DND-41 (cell line): ENCODE measurements at places on chromosomes 12 and 14.
A peak's percentile ranks its signal among the peaks of the same experiment; 100 is the strongest.

DNA sequence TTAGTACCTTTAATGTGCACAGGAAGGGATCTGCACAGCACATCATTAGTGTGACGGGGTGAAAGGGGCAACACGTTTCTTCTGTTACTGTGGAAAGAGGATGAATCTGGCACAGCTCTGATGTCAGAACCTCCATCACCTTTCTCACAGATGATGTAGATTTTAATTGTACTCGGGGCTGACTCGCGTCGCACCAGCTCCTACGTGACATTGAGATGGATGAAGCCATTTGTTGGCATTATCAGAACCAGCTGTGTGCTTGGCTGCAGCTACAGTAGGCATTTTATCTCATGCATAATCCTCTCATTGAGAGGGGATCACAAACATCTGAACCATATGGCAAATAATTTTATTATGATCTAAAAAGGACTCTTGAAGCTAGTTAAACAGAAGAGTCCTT lies 173.6 kb downstream of the PDZRN4 start:
- DNase-seq = no peak
- no peak overlapping the region for H3K27ac ChIP-seq
- H3K4me3 ChIP-seq = no peak overlapping the region

- H3K27me3 ChIP-seq = no peaks in the 10 kb centered on the region
- H3K36me3 ChIP-seq = peaks cover 13% of the 10 kb centered on the region; the same call in 1 of the 2 replicates
- no peak overlapping the region for H3K27ac ChIP-seq
- no peak overlapping the region for H3K4me3 ChIP-seq
These were observed 84.5 kb upstream of the POC1B start for GRCh38 chr12:89610366-89610765.

GRCh38 chr12:130481392-130481879 lies 143.7 kb downstream of the PIWIL1 start:
- no peaks in the 10 kb centered on the region for H3K36me3 ChIP-seq
- no peak overlapping the region for H3K4me3 ChIP-seq
- H3K4me1 ChIP-seq = no peaks in the 10 kb centered on the region
- no peak for DNase-seq
- H3K27ac ChIP-seq = no peak overlapping the region

- no peak overlapping the region for H3K27ac ChIP-seq
- H3K4me1 ChIP-seq = peaks cover 5% of the 10 kb centered on the region; the same call in 1 of the 2 replicates
- no peaks in the 10 kb centered on the region for H3K36me3 ChIP-seq
- peaks cover 21% of the 10 kb centered on the region for H3K27me3 ChIP-seq
- DNase-seq = no peak
These were observed 516 bp downstream of the NINJ2 start for GRCh38 chr12:662566-663292.

DNA sequence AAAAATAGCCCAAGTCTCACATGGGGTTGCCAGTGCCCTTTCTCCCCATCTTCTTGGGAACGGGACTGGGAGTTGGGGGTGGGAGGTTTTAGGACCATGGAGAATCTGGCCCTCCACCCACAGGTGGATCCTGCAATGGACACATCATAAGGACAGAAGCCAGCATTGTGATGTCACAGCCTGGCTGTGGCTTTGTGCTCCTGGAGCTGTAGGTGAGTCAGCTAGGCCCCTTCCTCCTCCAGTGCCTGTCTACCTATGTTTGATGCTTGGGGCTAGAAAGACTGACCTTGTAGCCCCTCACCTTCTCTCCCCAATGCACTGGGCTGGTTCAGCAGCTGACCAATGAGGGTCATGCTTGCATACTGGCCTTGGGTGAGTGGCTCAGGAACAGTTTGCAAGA lies at the start of gene CCDC197:
CCDC197 (plus strand) TSS at position 220 of the 400 bp plus-strand sequence. CDS start 831 bp downstream, outside the sequence.
- H3K27me3 ChIP-seq = peaks cover 10% of the 10 kb centered on the region
- DNase-seq = no peak
- no peaks in the 10 kb centered on the region for H3K4me1 ChIP-seq
- H3K27ac ChIP-seq = no peak within 1 kb of the TSS
- H3K4me3 ChIP-seq = no peak within 1 kb of the TSS

GRCh38 chr12:132582582-132583410 lies 27.6 kb downstream of the LRCOL1 start:
- H3K4me1 ChIP-seq = no peaks in the 10 kb centered on the region
- no peak overlapping the region for H3K27ac ChIP-seq
- DNase-seq = no peak
- H3K4me3 ChIP-seq = no peak overlapping the region
- no peaks in the 10 kb centered on the region for H3K27me3 ChIP-seq

DNA sequence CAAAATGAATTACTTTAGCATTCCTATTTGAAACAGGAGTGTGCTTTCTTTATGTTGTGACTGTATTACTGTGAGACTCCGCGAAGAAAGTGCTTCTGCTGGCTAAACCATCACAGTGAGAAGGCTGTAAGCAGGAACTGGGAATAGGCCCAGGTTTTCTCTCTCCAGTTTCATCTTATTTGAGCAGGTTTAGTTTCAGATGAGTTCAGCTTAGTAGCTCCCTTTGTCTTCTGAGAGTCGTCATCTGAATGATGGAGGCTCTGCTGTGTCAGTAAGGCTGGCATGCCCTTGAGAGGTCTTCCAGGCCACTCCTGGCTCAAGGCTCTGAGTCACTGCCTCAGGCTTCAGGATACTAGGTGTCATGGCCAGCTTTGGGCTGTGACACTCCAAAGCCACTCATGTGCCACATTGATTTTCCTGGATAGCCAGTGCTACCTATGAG lies 205.6 kb upstream of the RGS6 start:
- H3K27ac ChIP-seq = no peak overlapping the region
- H3K27me3 ChIP-seq = no peaks in the 10 kb centered on the region
- peaks cover 81% of the 10 kb centered on the region for H3K36me3 ChIP-seq
- DNase-seq = no peak

DNA sequence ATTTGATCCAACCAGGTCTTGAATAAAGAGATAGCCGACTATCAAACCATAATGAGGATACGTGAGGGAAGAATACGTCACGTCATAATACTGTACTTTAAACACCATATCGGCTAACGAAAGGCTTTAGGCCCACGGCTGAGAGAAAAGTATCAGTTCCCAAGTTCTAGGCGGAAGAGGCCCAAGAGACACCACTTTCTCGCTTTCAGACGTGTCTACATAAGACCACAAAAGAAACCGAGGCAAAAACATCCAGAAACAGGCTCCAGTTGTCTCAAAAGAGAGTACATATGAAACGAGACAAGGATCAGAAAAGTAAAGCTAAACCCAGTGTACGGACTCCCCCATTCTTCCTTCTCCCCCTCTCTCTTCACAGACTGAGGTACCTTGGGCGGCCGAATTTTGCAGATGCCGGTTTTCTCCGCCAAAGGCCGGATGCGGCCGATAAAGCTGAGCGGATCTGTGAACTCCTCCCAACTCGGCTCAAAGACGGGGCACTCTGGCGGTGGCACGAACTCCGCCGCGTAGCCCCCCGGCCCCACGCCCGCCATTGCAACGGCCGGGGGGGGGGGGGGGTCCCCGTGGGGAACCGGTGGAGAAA lies 479 bp downstream of the KDM5A start:
- H3K27me3 ChIP-seq = no peaks in the 10 kb centered on the region
- peaks cover 21% of the 10 kb centered on the region for H3K36me3 ChIP-seq
- peak; percentile 15 for DNase-seq
- peak overlapping the region; percentile 78 for H3K4me3 ChIP-seq
- peaks cover 42% of the 10 kb centered on the region for H3K4me1 ChIP-seq

- H3K4me1 ChIP-seq = peaks cover 100% of the 10 kb centered on the region
- H3K4me3 ChIP-seq = no peak overlapping the region
- H3K27ac ChIP-seq = peak overlapping the region; percentile 95
- DNase-seq = peak; percentile 41
- no peaks in the 10 kb centered on the region for H3K27me3 ChIP-seq
- H3K36me3 ChIP-seq = peaks cover 66% of the 10 kb centered on the region
These were observed 9.0 kb downstream of the ARHGDIB start for GRCh38 chr12:14952299-14952921.

DNA sequence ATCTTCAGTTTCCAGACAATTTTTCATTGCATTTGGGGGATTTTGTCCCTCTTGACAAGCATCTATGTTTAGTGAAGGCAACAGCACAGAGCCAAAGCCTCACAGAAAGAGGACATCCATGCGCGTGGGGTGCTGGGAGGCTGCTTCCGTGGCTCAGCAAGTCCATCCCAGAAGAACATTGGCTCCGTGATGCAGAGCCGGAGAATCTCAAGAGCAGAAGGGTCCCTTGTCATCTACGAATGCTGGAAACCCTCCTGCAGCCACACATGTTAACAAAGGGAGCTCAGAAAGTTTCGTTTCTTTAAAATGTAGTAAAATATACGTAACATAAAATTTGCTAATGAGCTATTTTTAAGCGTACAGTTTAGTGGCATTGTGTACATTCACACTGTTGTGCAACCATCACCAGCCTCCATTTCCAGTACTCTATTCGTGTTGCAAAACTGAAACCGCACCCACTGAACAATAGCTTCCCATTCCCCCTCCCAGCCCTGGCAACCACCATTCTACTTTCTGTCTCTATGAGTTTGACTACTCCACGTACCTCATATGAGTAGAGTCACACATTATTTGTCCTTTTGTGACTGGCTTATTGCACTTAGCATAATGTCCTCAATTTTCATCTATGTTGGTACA lies 185.9 kb downstream of the TTC7B start:
- no peaks in the 10 kb centered on the region for H3K27me3 ChIP-seq
- no peaks in the 10 kb centered on the region for H3K36me3 ChIP-seq
- peaks cover 2% of the 10 kb centered on the region; the same call in 1 of the 2 replicates for H3K4me1 ChIP-seq
- no peak overlapping the region for H3K4me3 ChIP-seq

- no peak overlapping the region for H3K4me3 ChIP-seq
- no peaks in the 10 kb centered on the region for H3K36me3 ChIP-seq
- no peak for DNase-seq
- H3K27me3 ChIP-seq = no peaks in the 10 kb centered on the region
- no peaks in the 10 kb centered on the region for H3K4me1 ChIP-seq
These were observed 240.3 kb upstream of the PDZRN4 start for GRCh38 chr12:40947797-40948196.

- H3K27ac ChIP-seq = no peak overlapping the region
- H3K36me3 ChIP-seq = no peaks in the 10 kb centered on the region
- H3K27me3 ChIP-seq = no peaks in the 10 kb centered on the region
These were observed 1765.0 kb upstream of the FLRT2 start for GRCh38 chr14:83764656-83765599.

GRCh38 chr12:101407049-101407435 lies 530 bp downstream of the ARL1 start:
- H3K27ac ChIP-seq = peak overlapping the region; percentile 98
- peaks cover 29% of the 10 kb centered on the region for H3K4me1 ChIP-seq
- peaks cover 14% of the 10 kb centered on the region for H3K36me3 ChIP-seq
- H3K27me3 ChIP-seq = no peaks in the 10 kb centered on the region
- DNase-seq = no peak

DNA sequence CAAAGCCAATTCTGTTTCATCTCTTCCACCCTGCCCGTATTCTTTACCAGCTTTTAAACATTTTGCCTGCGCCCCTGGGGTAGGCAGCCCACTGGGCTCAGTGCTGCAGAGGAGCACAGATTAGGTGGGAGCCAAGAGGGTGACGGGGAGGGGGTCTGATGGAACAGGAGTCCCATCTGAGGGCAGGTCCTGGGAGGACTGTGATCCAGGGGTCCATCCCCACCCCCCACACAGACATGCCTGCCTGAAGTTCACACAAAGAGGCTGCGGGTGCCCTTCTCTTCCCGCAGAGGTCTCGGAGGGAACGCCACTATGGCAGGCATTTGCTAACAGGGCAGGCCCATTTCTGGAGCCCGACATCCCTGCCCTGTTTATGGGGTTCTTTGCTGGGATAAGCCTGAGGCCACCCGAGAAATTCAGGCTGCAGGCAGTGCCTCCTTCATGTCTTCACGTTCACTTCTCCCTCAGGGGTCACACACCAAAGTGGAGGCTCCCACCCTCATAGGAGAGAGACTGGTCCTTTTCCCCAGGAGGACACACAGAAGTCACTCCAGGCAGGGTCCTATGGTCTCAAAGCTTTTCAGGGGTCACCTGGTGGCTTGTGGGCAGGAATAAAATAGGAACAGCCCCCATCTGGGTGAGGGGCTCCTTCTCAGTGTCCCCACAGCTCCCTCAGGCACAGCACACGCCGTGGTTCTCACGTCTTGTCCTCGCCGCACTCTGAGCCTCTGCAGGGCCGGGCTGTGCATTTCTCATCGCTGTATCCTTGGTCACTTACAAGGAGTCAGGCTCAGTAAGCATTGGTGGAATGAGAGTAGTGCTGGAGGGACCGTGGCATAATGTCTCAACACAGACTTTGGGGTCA lies 12.9 kb downstream of the VASH1 start:
- no peak overlapping the region for H3K4me3 ChIP-seq
- no peaks in the 10 kb centered on the region for H3K4me1 ChIP-seq
- H3K36me3 ChIP-seq = no peaks in the 10 kb centered on the region
- no peak overlapping the region for H3K27ac ChIP-seq

DNA sequence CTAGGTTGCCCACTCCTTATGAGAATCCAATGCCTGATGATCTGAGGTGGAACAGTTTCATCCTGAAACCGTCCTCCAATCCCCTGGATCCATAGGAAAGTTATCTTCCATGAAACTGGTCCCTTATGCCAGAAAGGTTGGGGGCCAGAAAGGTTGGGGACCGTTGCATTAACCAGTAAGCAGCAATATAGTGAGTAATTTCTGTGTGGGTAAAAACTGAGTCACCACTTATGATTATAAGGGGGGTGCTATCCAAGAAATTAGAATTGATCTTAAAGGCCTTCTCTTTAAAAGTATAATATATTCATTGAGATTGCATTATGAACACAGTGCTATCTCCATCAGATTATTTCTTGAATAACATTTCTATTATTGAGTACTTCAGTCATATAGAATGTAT lies 97.2 kb downstream of the PCNX1 start:
- H3K4me1 ChIP-seq = peaks cover 8% of the 10 kb centered on the region
- H3K4me3 ChIP-seq = no peak overlapping the region
- no peak for DNase-seq
- no peak overlapping the region for H3K27ac ChIP-seq

DNA sequence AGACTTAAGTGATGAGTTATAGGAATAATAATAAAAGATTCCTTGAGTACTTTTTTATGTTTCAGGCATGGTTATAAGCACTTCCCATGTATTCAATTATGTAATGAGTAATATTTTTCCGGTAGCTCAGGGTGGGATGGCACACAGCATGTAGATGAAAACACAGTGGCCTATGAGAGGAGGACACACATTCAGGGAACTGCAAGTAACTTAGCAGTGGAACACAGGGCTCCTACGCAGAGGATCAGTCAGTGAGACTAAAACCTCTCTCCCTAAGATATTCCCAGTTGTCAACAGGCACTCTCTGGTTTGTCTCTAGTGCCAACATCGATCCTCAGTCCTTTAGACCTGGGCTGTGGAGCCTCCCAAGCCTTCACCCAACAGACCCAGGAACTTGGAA lies 219.4 kb downstream of the DIO2 start:
- no peaks in the 10 kb centered on the region for H3K27me3 ChIP-seq
- H3K4me1 ChIP-seq = no peaks in the 10 kb centered on the region
- H3K27ac ChIP-seq = no peak overlapping the region
- H3K4me3 ChIP-seq = no peak overlapping the region
- DNase-seq = no peak

GRCh38 chr14:56794557-56795283 lies 15.6 kb downstream of the OTX2 start:
- H3K36me3 ChIP-seq = no peaks in the 10 kb centered on the region
- no peaks in the 10 kb centered on the region for H3K4me1 ChIP-seq
- peaks cover 4% of the 10 kb centered on the region for H3K27me3 ChIP-seq
- no peak overlapping the region for H3K4me3 ChIP-seq

- H3K4me3 ChIP-seq = no peak overlapping the region
- H3K27ac ChIP-seq = no peak overlapping the region
- no peaks in the 10 kb centered on the region for H3K4me1 ChIP-seq
- peak; percentile 37 for DNase-seq
- H3K27me3 ChIP-seq = peaks cover 61% of the 10 kb centered on the region
These were observed 53.4 kb upstream of the DLK1 start for GRCh38 chr14:100673085-100673806.
